DMS 273 treated with DMSO at 0.1 percent for 48 hours (cell line): ENCODE measurements at places on chromosomes 4 and X.

DNA sequence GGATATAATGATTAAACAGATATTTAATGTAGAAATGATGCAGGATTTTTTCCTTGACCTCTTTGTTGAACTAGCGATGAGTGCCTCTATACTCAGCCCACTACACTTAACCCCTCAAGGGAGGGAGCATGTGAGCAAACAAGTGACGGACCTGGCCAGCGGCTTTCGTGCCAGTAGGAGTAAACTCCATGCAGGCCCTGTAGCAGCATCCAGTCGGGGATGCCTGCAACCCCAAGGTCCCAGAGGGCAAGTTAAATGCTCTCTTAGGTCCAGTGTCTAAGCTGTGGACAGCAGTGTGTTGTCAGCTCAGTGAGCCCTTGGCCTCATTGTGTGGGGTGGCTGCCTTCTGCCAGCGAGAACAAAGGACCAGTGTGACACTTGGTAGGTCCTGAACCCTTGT is 708.7 kb downstream of the TECRL start:
- DNase-seq: no peak

DNA sequence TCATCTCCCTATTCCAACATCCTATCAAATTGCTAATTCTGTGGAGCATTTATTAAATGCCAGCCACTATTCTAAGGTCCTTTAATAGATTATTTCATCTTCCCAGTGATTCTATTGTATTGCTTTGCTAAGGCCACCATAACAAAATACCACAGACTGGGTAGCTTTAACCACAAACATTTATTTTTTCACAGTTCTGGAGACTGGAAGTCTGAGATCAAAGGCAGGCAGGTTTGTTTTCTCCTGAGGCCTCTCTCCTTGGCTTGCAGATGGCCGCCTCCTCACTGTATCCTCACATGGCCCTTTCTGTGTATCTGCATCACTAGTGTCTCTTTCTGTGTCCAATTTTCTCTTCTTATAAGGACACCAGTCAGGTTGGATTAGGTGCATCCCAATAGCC is 64.5 kb downstream of the CPE start:
- DNase-seq: no peak

DNA sequence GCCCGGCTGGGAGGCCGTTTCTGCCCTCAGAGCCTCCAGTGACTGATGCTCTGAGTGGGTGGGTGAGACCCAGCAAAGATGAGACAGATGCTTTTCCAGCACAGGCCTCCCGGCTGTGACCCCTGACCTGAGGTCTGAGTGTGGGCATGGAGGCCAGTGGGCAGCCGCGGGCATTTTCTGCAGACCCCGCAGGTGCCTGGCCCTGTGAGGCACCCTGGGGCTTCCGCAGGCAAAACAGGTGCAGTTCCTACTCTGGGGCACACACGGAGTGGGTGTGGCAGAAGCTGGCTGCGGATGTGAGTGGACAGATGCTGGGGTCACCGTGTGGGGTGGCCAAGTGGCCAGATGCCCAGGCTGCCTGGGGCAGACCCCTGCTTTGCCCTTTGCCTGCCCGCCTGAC is 14.8 kb downstream of the HTRA3 start:
- DNase-seq: no peak

- DNase-seq: no peak
Measured at GRCh38 chr4:56197387-56197786, 189.9 kb downstream of the AASDH start.

DNA sequence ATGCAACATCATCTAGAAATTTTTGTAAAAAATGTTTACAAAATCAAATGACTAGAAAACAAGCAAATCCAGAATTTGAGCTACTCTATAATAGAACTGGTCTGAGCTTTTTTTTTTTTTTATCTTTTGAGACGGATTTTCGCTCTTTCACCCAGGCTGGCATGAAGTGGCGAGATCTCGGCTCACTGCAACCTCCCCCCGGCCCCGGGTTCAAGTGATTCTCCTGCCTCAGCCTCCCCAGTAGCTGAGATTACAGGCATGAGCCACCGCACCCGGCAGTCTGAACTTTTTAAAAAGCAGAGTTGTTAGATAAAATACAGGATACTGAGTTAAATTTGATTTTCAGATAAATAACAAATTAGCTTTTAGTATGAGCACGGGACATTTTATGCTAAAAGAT is 11.0 kb downstream of the SPP1 start:
- DNase-seq: no peak

- no peak for DNase-seq
Measured at GRCh38 chr4:77097611-77098010, 21.8 kb upstream of the CCNI start.

DNA sequence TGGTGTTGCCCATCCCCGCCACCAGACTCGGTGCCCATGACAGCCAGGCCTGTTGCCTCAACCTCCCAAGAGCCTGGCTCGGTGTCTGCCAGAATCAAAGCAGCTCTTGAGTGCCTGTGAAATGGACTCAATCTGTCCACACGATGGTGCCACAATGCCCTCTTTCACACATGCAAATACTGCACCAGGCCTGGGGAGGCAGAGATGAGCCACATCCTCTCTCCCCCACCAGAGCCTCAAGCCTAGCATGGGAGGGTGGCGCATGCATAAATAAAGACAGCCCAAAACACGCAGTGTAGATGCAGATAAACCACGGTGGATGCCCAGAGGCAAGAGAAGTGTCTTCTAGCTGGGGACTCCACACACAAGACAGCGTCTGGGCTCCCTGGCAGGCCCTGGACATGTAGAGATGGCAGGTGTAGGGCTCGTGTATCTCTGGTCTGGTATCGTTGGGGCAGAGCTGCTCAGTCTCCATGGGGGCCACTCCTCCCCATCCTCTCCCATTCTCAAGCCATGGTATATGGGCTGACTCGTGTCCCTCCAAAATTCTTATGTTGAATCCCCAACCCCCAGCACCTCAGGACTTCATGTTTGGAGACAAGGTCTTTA is 65.6 kb downstream of the JAKMIP1 start:
- DNase-seq: no peak
